Iris pigment epithelial cell (primary cell): ENCODE measurements at places on chromosomes 11 and 22.

DNA sequence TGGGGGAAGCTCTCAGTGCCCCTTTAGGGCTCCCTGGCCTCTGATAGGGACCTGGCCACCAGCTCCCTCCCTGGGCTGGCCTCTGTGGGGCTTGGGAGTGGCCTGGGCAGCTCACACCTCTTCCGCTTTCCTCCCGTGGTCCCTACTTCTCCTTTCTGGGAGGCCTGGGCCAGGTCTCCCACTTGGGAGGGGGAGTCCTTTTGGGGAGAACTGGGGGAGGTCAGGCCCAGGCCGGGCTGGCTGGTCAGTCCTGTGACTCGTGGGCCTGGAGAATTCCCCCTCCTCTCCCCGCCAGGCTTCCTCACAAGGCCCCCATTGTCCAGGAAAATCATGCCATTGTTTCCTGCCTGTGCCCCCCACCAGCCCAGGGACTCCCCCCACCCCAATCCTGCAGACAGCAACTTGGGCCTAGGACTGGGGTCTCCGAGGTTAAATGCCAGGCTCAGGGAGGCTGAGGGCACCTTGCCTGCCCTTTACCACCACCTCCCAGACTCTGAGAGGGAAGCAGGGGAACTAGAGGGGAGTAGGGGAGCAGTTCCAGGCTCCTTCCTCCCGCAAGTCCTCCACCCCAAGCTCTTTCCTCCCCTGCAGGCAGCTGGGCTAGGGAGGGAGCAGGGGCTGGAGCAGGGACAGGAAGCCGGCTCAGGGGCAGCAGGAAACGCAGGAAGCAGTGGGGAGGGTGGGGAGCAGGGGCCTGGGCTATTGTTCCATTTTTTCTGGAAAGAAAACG lies 2.8 kb downstream of the MAP3K11 start:
- no peak for DNase-seq

GRCh38 chr22:28448625-28449024 lies 231.0 kb downstream of the TTC28 start:
- DNase-seq, result no peak

- DNase-seq, result peak; percentile 18
These were observed 351.8 kb downstream of the BUD13 start for GRCh38 chr11:116420770-116421528.

DNA sequence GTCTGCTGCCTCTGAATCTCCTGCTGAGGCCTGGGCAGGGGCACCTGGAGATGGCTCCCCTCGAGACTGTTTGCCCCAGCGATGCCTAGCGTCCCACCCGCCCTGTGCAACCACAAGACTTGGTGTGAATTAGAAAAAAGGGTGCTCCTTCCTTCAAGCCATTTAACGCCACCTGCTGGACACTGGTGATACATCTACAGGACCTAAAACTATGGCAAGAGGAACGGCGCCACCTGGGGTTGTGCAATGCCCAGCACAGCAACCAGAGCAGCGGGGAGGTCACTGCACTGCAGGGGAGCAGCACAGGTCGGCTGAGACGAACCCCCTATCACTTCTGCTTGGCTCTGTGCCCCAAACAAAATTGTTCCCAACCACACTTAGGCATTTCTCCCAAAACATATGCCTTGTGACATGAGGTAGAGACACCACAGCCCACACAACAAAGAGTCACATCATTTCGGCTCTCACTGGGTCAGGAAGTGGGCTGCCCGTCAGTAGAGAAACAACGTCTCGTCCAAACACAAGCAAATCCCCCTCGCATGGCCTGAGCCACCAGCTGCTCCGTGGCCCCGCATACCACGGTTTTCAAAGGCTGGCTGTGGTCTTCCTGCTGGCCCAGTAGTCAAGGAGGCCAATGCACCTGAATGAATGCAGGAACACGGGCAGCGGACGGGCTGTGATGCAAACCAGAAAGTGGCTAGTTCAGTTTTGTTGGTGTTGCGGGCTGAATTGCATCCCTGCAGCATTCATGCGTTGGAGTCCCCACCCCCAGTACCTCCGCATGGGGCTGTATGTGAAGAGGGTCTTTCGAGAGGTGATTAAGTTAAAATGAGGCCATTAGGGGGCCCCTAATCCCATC lies 171.9 kb downstream of the SHANK2 start:
- peak; percentile 52 for DNase-seq

DNA sequence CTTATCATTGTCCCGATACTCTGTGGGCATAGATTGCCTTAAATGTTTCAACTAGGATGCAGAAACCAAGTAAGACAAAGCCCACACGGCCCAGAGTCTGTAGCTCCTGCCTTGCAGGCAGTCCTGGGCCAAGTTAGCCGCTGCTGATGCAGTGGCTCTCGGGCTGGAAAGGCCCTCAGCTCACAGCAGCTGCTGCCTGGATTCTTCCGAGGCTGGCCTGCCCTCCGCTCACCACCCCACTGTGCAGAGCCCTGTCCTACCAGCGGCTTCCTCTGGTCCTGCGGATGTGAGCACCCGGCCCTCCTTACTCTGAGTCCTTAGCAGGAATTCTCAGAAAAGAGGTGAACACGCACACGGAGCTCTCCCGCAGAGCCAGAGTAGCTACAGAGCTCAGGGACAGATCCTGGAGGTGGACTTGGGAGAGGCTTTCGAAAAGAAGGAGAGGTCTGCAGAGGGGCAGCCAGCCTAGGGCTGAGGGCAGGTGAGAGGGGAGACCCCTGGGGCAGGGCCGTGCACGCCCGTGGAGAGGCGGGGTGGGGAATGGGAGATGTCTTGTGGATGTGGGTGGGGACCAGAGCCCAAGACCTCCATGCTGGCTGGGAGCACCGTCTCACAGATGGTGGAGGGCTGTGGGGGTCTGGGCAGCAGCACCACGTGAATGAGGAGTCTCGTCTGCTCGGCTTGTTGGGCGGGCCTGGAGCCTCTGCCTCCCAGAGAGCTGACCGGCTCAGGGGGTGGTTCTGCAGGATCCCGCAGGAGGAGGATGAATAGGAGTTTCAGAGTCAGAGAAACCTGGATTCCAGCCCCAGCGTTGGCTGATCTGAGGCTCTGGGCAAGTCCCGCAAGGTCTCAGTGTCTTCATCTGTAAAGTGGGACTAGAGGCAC lies 117.4 kb upstream of the B3GAT1 start:
- no peak for DNase-seq

DNA sequence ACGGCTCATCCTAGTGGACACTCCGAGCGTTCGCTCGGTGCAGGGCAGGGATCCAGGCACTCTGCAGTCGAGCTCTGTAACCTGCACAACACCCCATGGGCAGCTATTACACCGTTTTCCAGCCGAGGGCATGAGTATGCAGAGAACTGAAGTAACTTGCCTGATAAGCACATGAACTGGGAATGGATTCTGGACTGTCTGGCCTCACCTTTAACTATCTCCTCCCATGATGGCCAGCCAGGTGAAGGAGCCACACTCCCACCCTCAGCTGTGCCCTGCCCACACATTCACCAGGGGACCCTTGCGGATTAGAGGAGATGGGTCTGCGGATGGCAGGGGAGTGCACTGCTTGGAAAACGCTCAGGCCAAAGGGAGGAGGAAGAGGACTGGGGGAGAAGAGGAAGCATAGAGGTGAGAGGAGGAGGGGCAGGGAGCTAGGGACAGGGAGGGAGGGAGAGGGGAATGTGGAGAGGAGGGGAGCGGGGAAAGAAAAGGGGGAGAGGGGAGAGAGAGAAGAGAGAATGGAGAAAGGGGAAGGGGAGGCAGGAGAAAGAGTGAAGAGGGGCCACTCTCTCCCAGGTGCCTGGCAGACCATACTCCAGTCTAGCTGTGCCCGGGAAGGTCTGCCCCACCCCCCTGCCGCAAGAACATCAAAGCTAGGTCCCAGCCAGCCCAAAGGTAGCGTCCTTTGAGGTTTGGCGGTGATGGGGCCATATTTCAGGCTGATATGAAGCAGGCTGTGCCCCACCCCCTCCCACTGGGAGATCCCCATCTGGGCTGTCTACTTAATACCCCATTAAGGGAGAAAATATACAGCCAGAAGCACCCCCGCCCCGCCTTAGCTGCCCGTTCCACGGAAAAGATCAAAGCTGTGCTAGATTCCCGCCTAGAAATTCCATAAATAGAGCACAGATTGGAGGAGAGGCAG lies 33.2 kb upstream of the TCF20 start:
- no peak for DNase-seq

GRCh38 chr11:6351782-6352382 lies 31.6 kb upstream of the CAVIN3 start:
- no peak for DNase-seq

DNA sequence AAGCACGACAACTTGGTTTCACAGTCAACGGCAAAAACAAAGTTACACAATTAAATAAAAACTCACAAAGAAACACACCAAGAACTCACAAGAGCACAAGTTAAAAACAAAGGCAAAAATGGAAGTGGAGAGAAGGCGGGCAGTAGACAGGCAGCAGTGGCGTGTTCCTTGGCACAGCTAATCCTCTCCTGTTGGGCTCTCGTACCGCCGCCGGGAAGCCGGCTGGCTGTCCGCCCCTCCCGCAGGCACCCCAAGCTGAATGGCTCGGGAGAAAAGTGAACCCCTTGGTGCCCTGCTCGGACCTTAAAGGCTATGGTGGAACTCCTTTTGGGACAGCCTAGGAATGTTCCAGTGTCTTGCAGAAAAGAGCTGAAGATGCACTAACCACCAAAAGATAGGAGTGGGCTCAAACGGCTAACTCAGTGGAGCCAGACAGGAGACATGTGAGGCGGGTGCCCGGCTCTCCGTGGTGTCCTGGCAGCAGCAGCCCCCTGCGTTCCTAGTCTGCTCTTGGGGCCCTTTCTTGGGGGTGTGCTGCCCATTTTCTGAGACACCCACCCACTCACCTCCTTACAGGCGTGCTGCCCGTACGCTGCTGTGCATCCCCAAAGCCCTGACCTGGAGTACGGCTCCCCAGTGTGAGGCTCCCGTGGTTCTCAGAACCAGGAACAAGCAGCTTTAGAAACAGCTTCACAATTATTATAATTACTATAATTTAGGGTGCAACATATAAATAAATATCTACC lies 86.1 kb upstream of the BID start:
- DNase-seq, result no peak

- DNase-seq, result peak; percentile 48
These were observed 4.7 kb downstream of the API5 start for GRCh38 chr11:43316451-43316850.

DNA sequence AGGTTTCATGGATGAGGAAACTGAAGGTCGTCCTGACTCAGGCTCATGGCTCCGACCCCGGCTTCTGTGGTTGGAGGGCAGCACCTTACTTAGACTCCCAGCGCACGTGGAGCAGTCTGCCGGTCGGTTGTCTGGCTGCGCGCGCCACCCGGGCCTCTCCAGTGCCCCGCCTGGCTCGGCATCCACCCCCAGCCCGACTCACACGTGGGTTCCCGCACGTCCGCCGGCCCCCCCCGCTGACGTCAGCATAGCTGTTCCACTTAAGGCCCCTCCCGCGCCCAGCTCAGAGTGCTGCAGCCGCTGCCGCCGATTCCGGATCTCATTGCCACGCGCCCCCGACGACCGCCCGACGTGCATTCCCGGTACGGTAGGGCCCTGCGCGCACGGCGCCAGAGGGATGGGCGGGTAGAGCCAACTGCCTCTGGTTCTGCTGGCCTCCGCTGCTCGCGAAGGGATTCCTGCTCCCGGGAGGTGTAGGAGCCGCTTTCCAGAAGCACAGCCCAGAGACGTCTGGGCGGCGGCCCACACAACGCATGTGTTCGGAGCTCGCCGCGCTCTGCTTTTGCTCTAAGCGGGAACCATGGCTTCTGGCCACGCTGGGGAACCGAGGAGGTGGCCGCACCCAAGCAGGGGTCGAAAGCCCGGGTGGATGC lies at the start of gene LDHA:
Gene LDHA (plus strand): TSS at position 289 of the 653 bp plus-strand sequence. CDS start 2,280 bp downstream, outside the sequence.
- DNase-seq, result peak; percentile 98

GRCh38 chr11:106961048-106961447 lies 57.2 kb downstream of the GUCY1A2 start:
- DNase-seq, result peak; percentile 23

DNA sequence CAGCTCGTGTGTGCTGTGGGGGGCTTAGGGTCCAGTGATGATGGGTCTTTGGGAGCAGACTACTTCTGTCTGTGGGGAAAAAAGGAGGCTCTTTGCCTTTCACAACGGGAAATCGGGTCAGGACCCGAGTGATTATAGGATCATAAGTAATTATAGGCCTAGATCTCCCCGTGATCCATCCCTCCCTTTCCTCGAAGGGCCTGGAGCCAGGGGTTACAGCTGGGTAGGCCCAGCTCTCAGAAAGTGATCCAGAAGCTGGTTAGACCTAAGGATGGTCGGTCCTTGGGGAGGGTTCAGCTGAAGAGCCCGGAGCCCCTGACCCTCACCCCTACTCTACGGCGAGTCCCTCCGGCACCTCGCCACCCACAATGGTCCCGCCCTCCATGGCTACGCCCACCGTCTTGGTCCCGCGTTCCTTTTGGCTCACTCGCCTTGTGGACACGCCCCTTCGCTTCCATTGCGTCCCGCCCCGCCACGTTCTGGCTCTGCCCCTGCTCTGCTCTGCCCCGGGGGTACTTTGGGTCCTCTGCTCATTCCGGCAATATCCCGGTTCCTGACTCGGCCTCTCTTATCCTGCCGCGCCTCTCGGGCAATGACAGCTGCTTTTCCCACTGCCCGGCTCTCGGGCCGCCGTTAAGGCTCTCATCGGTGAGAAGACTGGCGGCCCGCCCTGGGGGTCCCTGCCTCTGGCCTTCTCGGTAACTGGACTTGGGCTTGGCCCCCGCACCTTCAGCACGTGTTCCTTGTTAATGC lies 5.0 kb downstream of the IGSF22 start:
- DNase-seq, result peak; percentile 62

GRCh38 chr11:77783025-77783424 lies 37.5 kb downstream of the RSF1 start:
- DNase-seq, result no peak
